ENCODE measurements at places on chromosomes 1 and 21.

DNA sequence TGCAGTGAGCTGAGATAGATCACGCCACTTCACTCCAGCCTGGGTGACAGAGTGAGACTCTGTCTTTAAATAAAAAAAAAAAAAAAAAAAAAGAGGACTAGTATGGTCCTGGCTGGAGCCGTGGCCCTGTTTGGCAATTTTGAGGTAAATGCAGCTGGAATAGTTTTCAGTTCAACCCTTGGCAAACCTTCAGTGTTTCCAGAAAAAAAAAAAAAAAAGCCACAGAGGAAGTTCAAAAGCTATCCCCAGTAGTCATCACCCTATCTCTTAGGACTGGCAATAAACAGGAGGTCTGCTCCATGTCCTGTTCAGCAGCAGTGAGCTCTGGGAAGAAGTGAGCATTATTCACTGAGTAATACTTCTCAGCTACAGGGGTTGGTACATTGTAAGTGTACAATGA lies 56.8 kb upstream of the ERRFI1 start:
- DNase-seq: no peak

DNA sequence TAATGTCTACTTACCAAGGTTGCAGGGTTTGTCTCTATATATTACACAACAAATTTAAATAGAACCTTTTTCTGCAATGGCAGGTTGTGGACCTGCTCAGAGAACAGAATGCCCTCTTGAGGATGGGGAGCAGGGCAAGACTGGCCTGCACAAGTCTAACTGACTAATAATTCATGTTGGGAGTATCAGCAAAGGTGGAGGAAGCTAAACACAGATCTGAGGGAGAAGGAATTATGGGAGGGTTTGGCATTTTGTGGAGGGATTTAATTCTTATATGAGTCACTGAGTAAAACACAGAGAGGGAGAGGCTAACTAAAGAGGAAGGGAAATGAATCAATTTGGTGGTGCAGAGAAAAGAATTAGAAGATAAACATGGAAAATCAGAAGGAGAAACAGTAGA lies 40.0 kb downstream of the CLDN17 start:
- no peak for DNase-seq

DNA sequence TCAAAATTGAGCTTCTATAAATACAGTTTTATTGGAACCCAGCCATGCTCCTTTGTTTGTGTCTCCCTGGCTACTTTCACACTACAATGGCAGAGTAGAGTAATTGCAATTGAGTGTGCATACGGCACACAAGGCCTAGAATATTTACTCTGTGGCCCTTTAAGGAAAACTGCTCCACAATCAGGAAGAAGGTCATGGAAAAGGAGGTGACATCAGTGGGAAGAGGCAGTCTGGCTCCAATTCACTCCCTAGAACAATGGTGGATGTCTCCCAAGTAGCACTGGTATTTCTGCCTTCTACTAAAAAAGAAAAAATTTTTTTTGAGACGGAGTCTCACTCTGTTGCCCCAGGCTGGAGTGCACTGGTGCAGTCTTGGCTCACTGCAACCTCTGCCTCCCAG lies 51.3 kb downstream of the KRTAP19-8 start:
- DNase-seq: no peak

DNA sequence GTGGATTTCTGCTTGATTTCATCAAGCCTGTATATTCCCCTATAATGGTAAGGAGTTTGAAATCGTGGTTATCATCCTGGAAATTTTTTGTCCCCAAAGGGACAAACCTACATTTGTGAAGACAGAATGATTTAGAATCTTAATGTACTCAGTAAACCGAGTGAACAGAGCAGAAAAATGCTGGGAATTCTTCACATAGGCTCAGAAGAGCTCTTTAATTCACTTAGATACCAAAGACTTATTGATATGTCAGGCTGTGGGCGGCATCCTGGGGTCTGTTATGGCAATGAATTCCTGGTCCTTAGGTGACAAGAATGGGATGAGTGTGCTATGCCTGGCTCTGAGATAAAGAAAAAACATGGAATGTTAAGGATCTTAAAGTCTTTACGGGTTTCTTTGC lies 74.9 kb downstream of the ROR1 start:
- no peak for DNase-seq

DNA sequence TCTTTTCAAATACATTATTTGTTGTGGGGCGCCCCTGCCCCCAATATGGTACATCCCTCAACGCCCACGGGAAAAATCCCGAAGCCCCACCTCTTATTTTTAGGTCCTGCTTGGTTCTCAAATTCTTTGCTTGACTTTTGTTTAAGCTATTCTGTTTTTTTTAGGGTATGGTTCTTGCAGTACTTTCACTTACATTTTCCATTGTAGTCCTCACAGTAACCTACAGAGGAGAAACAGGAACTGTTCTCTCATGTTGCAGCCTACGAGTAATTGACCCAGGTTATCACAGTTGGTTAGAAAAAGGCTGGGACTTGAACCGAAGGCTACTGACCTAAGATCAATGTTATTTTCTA lies 697 bp upstream of the C21orf91 start:
- no peak for DNase-seq

GRCh38 chr1:184020328-184020727 lies 17.2 kb downstream of the COLGALT2 start:
- no peak for DNase-seq

- DNase-seq: no peak
Measured at GRCh38 chr1:84750110-84750730, 60.0 kb upstream of the SSX2IP start.

GRCh38 chr1:1614204-1614953 lies 921 bp upstream of the MIB2 start:
- DNase-seq: peak; percentile 71

GRCh38 chr1:47990286-47990685 lies 6.9 kb downstream of the TRABD2B start:
- DNase-seq: no peak

GRCh38 chr1:1318131-1318652 lies 6.3 kb downstream of the INTS11 start:
- DNase-seq: peak; percentile 91

- DNase-seq: no peak
Measured at GRCh38 chr1:17596186-17596585, 56.7 kb downstream of the ARHGEF10L start.

DNA sequence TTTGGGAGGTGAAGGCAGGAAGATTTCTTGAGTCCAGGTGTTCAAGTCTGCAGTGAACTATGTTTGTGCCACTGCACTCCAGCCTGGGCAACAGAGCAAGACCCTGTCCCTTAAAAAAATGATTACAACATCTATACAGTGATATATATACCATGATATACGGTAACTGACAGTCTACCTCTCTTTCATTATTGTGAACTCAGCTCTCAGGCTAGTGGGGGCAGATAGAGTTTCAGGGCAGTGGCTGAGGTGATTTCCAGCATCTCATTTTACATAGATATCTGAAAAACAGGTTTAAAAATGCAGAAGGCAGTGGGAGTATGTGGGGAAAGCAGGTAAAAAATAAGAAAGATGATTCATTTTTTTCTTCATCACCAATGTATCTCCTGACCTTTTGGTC lies 8.1 kb upstream of the NTNG1 start:
- DNase-seq: no peak

GRCh38 chr1:219277304-219278105 lies 103.8 kb downstream of the LYPLAL1 start:
- no peak for DNase-seq

DNA sequence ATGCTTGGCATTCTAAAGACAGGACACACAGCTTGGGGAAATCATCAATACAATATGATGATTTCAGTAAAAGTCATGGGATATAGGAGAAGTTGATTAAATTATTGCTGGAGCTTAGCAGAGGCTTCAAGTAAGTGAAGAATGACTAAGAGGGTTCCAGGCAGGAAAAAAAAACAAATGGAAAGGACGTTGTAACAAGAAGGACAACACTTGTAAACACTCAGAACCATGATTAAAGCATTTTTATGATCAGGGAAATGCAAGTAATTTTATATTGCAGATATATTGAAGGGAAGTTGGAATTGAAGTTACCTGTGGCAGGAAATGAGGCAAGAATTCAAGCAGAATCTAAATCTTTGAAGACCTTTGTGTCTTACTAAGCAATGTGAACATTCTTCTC lies 602.7 kb upstream of the NEGR1 start:
- DNase-seq: no peak

- DNase-seq: no peak
Measured at GRCh38 chr1:233916706-233917105, 12.2 kb downstream of the SLC35F3 start.

- DNase-seq: no peak
Measured at GRCh38 chr1:184464757-184465156, 77.9 kb downstream of the C1orf21 start.

GRCh38 chr1:229884765-229885164 lies 182.3 kb upstream of the GALNT2 start:
- no peak for DNase-seq

DNA sequence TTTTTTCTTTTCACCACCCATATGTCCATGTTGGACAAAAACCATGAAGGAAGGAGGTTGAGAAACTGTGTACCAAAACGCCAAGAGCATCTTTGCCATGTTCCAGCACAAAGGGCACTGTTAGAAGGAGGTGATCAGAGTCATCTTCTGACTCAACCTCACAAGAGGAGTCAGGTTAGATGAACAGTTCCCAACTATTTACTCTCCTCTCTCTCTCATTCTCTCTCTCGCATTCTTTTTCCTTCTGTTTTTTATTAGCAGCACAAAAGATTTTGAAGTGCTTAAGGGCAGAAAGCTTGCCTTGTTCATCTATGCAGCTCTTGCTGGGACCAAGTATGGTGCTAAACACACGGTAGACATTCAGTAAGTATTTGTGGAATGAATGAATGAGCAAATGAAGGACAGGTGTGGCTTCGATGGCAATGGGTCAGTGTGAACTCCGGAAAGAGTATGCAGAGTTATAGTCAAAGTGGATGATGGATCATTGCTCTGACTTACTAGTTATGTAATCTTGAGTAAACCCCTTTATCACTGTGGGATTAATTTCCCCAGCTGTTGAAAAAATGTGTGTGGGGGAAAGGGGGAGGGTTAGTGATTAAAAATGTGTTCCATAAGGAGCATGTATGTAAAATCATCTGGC lies 33.9 kb downstream of the DDR2 start:
- DNase-seq: no peak

DNA sequence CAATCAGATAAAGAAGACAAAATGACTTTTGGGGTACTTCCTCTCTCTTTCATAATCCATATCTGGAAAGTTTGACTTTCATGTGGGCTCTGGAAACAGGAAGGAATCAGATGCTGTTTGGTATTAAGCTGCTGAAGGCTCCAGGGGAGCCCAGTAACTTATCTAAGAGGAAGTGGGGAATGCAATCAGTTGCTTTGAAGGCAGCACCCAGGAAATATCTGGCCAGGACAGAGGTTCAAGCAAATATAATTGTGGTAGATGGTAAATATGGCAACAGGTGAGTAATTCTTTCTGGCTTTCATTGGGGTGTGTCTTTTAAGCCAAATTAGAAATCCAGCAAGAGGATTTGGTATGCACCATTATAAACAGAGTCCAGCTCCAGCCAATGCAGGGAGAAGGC lies 44.4 kb downstream of the COLGALT2 start:
- no peak for DNase-seq

DNA sequence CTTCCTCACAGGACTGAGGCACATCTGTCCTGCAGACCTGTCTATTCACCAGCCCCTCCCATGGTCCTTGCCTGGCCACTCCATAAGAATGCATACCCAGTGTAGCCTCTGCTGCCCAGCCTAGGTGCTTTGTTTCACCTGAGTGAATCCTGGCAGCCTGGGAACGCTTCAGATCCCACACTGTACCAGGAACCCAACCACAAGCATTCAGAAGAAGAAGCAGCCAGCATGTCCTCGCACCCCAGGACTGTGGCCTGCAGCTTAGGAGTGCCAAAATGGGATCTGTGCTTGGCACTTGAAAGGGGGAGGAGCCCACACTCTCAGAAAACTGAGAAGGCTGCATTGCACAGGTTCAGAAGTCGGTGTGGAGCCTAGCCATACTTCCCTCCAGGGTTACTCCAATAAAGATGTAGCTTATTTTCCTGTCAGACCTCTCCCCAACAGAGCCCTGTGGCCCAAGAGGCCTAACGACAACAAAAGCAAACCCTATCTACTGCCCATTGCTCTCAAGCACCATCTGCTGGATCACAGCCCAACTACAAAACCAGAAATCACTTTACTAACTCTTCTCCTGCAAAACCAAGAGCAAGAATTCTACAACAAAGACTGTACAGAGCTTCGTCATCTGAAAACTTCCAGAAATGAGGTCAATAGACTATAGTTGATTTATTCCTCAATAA lies 923.1 kb upstream of the NEGR1 start:
- no peak for DNase-seq

DNA sequence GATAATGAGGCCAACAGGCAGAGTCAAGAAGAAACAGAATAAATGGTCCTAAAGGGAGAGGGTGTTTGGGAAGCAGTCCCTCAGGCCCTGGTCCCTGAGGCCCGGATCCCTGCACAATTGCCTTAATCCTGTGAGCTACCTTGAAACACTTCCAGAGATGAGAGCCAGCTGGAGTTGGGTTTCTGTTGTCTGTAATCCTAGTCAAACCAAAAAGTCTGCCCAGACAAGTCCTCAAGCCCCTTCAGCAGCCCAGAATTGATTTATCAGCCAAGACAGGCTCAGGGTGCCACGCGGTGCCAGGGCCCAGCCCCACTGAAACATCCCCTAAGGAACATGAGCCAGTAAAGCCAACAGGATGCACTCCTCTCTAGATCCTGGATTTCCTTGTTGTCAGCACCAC lies 16.4 kb upstream of the CLSTN1 start:
- no peak for DNase-seq

- DNase-seq: no peak
Measured at GRCh38 chr21:43599728-43600127, 59.6 kb downstream of the HSF2BP start.

DNA sequence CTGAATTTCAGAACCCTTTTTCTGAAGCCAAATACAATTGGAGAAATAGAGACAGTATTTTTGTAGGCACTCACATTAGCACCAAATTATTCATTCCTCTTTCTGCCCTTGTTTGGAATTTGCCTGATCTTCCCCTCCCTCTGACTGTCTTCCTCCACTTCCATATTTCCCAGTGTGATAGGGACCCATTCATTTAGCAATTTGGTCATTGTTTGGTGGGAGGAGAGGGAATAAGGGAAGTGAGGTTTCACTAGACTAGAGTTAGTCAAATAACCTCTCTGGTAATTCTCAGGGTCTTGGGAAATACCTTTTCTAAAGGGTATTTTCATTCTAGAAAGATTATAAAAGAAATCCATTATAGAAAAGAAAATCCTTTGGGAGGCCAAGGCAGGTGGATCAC lies 31.0 kb upstream of the MTMR11 start:
- no peak for DNase-seq

GRCh38 chr21:17987382-17988101 lies 168.4 kb upstream of the C21orf91 start:
- no peak for DNase-seq

Measured in ovary (tissue), 10 donors.